Posterior vena cava (tissue), 2 donors: ENCODE measurements at places on chromosomes 5 and 9.
A peak's percentile ranks its signal among the peaks of the same experiment; 100 is the strongest.

- no peak for DNase-seq
Measured at GRCh38 chr9:121942866-121943382, 150.2 kb downstream of the TTLL11 start.

DNA sequence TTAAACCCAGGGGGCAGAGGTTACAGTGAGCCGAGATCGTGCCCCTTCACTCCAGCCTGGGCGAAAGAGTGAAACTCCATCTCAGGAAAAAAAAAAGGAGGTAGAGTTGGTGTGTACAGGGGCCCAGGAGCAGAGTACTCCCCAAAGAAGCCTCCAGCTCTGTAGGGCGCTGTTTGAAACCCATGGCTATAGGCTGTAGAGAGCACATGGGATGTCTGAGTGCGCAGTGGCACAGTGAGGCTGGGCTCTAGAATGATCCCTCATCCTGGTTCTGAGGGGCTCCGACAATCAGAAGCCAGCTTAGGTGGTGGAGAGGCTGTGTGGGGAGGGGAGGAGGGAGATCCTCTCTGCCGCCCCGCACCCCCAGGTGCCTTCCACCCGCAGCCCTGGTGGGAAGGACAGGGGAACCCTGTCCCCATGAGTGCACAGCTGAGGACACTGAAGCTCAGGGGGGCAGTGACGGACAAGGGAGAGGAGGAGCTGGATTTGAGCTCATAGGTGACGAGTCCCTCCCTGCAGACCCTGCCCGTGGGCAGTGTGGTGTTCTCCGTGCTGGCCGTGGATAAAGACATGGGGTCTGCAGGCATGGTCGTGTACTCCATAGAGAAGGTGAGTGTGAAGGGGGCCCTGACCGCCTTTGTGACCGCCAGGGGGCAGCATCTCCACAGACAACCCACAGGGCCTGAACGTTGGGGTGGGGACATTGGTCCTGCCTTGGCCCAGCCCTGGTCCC lies 24.6 kb downstream of the CDHR2 start:
- DNase-seq: peak; percentile 89

DNA sequence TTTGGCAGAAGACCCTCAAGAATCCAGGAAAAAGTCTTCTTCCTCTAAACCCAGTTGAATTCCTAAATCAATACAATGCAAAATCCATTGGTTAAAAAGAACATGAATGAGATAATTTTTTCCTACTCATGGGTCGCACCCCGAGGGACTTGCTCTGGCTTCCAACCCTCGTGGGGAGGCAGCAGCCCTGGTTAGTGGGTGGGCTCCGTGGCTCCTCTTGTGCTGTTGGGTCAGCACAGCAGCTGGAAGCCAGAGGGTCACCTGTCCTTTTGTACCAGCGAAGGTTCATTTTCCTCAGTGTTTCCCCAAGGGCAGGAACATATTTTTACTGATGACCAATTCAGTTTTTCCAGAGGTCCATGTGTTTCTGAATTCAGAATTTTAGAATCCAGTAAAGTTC lies 120.6 kb upstream of the S1PR3 start:
- DNase-seq: no peak

DNA sequence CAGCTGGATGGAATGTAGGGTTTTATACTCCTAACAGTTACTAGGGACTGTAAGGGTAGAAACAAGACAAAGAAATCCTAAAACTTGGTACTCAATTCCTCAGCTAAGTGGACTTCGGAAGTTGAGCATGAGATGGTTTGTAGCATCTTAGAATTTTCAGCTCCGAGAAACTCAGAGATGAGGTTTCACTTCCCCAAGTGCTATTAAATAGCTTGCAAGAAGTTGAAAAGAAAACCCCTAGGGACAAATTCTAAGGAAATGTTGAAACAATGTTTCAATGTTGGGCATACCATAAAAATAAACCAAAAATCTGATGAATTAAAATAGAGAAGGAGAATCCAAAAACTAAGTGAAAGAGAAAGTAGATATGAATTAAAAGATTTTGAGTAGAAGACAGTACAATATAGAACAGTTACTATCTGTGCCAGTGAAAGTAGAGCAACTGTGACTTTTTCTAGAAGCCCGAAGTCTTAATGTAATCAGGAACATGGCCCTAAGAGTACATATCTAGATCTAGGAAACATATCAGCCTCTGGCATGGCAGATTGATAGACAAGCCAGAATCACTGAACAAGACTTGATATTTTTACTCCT lies 308.6 kb upstream of the RGMB start:
- DNase-seq: no peak

DNA sequence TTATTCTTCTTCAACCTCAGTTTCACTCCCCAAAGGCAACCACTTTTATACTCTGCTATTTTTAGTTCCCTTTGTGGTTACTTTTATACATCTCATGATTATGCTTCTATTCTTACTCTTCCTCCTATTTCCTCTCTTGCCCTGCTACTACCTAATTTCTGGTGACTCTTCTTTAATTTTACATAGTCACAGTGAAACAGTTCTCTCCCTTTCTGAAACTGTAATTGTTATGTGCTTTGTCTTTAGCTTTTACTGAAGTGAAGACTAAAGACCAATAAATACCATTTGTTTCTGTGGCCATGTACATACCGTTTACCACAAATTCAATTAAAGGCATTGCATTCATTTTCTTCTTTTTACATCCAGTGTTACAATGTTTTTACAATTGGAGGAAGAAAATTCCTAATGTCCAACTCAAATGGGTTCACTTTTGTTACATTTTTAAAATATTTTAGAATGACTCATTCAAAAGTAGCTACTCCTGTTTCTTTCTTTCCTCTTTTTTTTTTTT lies 410.6 kb downstream of the PSAT1 start:
- no peak for DNase-seq

DNA sequence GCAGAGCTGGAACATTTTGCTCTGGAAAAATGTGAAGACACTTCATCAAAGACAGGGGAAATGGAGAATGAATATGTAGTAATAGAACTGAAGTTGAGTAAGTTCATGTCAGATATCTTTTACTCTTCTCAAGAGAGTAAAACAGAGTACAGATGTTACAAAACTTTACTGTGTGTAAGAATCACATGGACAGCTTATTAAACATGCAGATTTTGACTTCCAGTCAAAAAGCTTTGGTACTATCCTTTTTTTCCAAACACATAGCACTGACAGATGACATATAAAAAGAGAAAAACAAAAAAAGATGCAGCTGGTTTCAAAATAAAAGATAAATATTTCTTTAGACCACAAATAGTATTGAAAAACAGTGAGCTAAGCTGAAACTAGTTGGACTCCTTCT lies 115.4 kb downstream of the FBN2 start:
- DNase-seq: no peak

- DNase-seq: no peak
Measured at GRCh38 chr5:169583101-169583423, 511 bp upstream of the SPDL1 start.

DNA sequence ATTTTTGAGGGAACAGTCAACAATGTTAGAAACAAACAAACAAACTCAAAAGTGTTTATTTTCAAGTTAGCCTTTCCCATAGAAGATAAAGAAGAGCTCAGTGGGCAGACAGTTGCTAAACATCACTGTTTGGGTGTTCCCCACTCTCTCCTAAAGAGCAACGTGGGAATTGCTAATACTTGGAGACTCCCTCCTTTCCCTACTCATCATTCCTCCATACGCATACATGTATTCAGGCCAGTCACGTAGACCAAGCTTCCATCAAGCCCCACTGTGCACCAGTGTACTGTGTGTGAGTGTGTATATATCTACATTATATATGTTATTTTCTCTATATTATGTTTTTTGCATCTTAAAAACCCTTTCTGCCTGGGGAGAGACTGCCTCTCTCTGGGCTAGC lies 115.0 kb upstream of the EGFLAM start:
- no peak for DNase-seq

- DNase-seq: no peak
Measured at GRCh38 chr5:9125852-9126251, 420.0 kb downstream of the SEMA5A start.

DNA sequence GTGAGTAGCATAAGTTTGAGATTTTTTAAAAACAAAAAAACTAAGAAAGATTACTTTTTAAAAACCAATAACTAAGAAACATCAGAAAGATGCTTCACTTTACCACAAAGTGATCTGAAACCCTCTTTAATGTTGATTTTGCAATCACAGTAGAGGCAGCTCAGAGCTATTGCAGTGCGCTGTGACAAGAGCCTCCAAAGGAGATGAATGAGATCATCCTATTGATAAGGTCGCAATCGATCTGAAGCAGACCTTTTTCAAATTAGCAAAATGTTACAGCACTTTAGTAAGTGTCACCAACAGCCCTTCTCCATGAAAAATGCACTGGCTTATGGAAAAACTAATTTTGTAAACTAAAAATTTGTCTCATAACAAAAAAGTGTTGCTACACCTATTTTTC lies 284.6 kb upstream of the EFNA5 start:
- DNase-seq: no peak

- DNase-seq: no peak
Measured at GRCh38 chr5:137778772-137779564, 24.8 kb upstream of the HNRNPA0 start.

GRCh38 chr9:96725576-96725975 lies 52.3 kb downstream of the ZNF510 start:
- no peak for DNase-seq

GRCh38 chr9:107890921-107891465 lies 401.4 kb upstream of the KLF4 start:
- no peak for DNase-seq

DNA sequence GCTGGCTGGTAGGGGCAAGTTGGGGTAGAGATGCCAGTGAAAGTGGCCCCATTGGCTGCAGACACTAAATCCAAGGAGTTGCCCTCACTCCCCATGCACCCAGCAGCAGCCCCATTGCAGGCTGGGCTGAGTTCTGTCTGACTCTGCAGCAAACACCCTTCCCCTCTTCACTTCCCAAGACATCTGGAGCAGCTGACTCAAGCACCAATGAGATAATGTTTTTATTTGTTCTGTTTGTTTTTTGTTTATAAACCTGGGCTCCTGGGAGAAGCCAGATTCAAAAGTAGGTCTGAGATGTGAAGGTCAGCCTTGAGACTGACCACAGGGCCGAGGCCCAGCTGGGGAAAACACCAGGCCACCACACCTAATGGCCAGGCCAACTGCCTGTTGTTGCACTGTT lies 545.9 kb upstream of the KLF4 start:
- DNase-seq: no peak

- DNase-seq: no peak
Measured at GRCh38 chr5:179180921-179181645, 120.9 kb downstream of the ZNF354C start.

DNA sequence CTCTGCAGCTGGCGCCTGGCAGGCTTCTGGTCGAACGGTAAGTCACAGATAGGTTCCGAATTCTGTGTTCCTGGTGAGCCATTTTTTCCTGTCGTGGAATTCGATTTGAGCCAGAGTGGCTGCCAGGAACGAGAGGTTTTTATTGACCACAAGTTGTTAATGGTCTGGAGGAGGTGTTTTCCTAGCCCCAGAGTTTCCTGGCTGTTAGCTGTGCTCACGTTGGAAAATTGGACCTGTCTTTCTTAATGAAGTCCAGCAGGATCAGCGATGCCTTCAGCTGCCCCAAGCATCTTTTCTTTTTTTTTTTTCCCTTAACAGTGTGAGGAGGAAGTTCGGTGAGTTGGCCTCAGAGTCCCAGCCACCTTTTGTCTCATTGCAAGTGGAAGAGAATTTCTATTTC lies 62.9 kb downstream of the COL5A1 start:
- no peak for DNase-seq

GRCh38 chr9:112502175-112502946 lies 15.7 kb downstream of the KIAA1958 start:
- no peak for DNase-seq

DNA sequence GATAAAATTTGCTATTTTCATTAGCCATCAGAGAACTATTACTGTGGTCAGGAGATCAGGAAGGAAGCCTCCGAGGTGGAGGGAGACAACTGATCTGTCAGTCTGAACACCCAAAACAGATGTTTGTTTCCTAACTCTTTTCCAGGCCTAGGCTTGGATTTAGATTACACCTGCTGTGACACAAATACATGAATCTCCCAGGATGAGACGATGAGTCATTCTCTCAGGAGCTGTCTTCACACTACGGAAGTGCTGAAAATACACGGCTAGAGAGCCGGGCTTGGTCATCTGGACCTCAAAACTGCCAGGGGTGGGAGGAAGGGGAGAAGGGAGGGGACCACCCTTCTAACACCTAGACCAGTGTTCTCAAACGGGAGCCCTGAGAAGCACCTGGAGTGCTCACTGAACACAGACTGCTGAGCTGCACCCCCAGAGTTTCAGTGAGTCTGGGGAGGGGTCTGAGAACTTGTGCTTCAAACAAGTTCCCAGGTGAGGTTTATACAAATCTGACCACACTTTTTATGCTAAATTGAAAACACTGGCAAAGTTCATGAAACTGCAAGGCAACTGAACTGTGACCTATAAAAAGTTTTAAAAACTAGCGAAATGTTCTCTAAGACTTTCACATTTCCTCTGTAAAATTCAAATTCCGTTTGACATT lies 80.3 kb upstream of the EQTN start:
- no peak for DNase-seq

DNA sequence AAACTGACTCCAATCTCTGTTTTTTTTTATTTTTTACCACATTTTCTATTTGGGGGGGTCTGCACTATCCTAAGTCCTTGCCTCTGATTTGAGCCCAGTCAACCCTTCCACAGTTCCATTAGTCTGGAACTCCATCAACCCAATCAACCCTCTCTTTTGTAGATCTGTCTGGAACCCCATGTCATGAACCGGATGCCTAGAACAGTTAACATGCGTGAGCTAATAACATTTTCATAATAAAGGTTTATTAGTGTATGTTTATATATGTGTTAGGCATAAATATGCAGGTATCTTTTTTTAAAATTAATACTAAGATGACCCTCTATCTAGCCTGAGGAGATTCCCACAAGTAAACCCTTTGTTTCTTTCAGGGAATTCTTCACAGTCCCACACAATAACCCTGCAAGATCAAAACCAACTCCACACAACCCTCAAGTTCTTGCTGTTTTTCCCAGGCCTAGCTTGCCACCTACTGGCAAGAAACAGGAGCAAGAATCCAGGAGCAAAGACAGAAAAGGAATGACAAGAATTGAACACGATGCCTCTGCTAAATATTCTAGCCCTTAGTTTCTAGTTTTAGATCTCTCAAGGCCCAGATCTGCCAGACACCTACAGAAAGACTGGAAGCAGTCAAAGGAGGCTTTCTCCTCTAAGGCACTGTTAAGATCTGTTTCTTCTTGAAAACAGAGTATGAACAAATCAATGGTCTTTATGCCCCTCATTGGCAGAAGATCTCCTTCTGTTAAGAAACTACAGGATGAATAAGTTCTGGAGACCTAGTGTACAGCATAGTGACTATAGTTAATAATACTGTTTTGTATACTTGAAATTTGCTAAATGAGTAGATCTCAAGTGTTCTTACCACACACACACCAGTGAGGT lies 100.4 kb downstream of the TRIM36 start:
- DNase-seq: no peak

- no peak for DNase-seq
Measured at GRCh38 chr9:35172878-35173277, 11.1 kb downstream of the UNC13B start.

GRCh38 chr9:113309204-113309813 lies 6.1 kb upstream of the RNF183 start:
- DNase-seq: no peak
